Activated naive CD4-positive, alpha-beta T cell treated with anti-CD3 and anti-CD28 coated beads, Interleukin-2, amount 50 U/mL, for 16 hours (primary cell): ENCODE measurements at places on chromosomes 1 and 21.

GRCh38 chr1:161840363-161840762 is 74.2 kb downstream of the ATF6 start:
- DNase-seq, result no peak

DNA sequence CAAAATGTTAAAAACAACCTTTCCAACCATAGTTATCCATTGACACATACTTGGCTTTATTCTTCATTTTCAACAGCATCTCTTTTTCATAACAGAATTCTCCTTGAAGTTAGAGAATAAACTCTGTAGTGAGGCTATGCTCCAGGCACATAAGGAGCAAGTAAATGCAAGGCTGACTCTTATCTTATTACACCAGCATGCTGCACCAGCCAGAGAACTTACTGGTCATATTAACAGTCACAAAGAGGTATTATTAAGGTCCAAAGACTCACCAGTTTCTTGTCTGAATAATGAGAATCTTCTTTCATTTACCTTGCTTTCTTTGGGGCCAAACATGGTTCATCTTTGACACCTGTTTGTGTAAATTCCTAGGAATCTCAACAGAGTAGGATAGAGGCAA is 71.3 kb upstream of the IVNS1ABP start:
- DNase-seq, result no peak

- no peak for DNase-seq
These were observed 19.2 kb upstream of the PIGK start for GRCh38 chr1:77238462-77238861.

DNA sequence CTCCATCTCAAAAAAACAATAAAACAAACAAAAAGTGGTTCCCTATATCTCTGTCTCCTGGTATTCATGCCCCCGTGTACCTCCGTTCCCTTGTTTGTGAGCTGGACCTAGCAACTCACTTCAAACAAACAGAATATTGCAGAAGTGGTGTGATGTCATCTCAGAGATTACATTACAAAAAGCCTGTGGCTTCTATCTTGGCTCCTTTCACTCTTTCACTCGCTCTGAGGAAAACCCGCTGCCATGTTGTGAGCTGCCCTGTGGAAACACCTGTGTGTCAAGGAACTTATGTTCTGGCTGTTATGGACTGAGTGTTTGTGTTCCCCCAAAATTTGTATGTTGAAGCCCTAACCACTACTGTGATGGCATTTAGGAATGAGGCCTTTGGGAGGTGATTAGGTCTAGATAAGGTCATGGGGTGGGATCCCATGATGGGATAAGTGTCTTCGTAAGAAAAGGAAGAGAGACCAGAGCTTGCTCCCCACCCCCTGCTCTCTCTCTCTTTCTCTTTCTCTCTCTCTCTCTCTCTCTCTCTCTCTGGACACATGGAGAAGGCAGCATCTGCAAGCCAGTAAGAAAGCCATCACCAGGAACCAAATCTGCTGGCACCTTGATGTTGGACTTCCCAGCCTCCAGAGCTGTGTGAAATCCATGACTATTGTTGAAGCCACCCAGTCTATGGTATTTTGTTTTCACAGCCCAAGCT is 7.4 kb upstream of the HYI start:
- no peak for DNase-seq

DNA sequence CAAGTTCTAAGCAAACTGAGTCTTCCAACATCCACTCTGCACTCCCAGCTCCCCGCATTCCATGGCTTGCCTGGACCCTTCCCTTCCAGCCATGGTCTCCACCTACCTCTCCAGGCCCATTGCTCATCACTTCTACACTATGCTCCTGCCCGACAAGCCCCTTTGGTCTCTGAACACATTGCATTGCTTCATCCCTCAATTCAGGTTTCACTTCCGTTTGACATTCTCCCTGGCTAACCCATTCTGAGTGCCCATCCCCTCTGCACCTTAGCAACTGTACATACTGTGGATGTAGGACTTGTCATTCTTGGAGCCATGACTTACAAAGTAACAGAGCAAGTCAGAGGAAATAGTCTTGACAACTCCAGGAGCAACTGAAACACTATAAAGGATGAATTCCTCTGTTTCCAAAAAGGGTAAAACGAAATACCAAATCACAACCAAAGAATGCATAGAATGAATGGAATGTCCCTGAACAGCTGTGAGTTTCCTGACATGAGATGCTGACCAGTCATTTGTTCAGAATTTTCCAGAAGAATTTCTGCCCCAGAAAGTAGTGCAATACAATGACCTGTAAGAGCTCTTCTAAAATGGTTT is 66.7 kb downstream of the KCNJ6 start:
- no peak for DNase-seq

DNA sequence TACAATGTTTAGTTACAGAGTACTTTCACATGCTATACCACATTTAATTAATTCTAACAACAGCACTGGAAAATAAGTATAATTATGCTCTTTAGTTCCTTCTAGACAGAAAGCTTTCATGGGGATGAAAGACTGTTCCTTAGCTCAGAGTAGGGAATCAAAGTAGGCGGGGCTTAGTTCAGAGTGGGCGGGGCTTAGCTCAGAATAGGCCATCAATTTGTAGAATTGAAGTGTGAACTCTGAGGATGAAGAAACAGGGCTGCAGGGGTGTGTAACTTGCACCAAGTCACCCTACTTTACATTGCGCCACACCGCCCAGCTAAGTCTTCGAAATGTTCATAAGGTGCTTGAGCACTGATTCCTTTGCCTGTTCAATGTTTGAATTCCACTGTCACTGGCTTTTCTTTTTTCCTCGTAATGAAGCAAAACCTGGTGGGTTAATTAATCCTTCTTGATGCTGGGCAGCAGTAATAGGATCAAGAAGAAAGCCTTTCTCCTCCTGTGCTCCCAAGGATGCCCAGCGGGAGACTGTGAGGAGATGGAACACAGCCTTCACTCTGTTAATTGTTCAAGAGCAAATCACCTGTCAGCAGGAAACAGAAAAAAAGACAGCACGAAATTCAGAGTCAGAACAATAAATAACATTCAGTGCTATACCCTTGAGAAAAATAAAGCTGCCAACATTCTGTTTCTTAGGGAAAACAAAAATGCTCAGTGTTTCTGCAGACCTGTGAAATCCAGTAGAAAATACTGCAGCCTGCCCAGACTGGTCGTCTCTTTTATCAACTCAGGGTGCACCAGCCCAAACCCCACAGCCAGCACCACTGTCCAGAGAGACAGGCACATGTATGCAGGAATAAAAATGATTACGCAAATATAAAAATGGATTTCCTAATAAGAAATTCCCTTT is 66.5 kb upstream of the CAMK1G start:
- DNase-seq, result no peak

DNA sequence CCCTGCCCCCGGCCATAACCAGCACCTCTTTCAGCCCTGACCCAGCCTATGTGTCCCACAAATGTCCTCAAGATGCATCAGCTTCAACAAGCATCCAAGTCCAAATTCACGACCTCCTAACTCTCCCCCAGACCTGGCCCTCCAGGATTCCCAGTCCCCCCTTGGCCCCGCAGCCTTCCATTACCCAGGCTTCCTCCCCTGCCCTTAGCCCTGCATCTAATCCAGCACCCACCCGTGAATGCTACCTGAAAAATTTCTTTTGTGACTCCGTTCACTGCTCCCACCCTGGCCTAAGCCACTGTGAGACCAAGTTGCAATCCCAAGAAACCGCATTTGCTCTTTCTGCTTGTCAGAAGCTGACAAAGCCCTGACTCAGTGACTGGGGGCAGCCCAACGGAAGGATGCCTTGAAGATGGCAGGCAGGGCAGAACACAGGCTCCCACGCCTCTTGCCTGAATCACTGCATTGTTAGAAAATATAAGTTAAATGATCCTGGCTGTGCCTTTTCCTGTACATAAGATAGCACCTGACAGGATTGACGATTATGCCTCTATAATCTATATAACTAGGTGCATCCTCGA is 939 bp upstream of the MFAP2 start:
- DNase-seq, result no peak

GRCh38 chr1:54975356-54976108 is 4.9 kb upstream of the TMEM61 start:
- DNase-seq, result no peak

DNA sequence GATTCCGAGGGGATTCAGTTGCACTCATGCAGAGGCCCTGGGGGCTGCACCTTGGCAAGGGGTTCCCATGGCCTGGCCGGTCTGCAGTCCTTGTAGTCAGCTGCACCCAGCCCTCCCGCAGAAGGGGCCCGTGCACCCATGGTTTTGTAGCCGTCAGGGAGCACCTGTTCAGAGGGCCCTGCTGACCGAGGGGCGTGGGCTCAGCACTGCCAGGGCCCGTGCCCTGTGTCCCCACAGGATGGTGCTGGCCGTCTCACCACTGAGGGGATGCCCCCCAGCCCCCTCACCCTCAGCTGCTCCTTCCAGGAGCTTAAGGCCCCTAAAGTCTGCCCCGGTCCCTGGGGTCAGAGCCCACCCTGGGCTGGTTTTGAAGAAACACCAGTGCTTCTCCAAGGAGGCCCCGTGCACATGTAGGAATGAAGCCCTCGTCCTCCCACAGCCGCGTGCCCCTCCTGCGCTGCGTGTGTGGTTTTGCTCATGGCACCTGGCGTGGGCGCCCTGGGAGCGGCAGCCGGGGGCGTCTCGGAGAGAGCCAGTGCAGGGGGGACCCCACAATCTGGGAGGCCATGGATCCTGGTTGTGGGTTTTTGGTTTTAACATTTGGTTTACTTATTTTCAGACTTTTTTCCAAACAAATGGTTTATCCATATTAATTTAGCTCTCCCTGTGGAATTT is 40.1 kb downstream of the PRKCZ start:
- DNase-seq, result no peak

GRCh38 chr1:89728381-89728780 is 92.5 kb upstream of the LRRC8D start:
- no peak for DNase-seq

DNA sequence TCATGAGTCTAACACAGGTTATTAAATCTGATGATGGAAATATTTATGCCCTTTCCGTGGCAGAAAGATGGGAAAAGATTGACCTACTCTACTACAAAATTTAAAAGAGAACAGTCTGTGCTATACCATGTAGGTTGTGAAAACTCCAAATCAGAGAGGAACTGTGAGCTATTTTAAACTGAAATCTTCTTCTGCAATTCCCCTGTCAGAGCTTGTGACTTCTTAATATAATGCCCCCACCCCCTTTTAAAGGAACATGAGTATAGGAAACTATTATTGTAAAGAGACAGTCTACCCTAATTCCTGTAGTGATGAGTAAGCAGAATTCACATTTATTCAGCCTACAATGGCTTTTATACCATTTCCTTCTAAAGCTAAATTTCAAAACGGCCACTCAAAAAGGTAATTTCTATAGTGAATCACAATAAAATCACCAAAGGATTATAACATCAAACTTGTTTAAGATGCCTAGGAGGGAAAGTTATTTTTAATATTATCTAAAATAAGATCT is 11.7 kb downstream of the DSCAM start:
- no peak for DNase-seq
